Activated CD4-positive, alpha-beta T cell treated with anti-CD3 and anti-CD28 coated beads for 36 hours (primary cell): ENCODE measurements at places on chromosomes 16 and 17. TPM values are rescaled to one million over a fixed set of nuclear protein-coding genes. Genes with fewer than 3 reads are reported as not detected.

KRTAP9-8 gene
- not detected for total RNA-seq

MYH2 gene
- total RNA-seq: not detected

DNA sequence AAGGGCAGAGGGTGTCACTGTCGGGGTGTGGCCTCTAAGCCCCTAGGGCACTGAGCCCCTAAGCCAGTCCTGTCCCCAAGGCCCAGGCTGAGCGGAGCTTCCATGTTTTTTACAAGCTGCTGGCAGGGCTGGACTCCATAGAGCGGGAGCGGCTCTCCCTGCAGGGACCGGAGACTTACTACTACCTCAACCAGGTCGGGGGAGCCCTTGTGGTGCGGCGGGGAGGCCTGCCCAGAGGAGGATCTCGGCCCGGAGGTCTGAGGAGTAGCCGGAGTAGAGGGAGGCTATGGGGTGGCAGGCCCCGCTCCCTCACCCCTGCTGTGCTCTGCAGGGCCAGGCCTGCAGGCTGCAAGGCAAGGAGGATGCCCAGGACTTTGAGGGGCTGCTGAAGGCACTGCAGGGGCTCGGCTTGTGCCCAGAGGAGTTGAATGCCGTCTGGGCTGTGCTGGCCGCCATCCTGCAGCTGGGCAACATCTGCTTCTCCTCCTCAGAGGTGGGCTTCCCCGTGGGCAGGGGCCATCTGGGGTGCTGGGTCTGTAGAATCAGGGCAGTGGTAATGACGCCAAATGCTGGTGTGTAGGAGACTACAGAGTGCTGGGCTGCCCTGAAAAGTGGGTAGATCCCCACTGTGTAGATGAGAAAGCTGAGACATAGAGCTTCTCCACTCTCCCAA, 4.9 kb downstream of the MYO15B start:
- DNase-seq: no peak

DNA sequence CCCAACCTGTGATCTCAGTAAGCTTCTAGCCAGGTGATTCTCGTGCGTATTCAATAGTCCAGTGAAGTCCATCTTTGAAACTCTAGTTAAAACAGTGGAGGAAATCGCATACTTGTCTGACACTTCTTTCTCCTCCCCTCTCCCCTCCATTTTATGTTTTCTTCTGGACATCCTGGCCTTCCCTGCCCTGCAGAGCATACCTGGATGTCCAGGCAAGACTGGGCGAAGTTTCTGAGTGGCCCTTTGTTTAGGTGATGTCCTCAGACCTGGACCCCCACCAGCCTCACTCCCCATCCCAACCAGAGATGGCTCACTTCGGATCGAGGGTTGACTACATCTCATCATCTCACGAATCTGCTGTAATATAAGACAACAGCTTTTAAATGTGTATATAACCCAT, 65.7 kb downstream of the CCDC182 start:
- no peak for DNase-seq

GRCh38 chr17:48014595-48015111, 22.9 kb downstream of the COPZ2 start:
- DNase-seq: no peak

GRCh38 chr17:57634713-57635465, 110.2 kb downstream of the CCDC182 start:
- DNase-seq: no peak
